Cardiac muscle cell (in vitro differentiated cells and primary cell): ENCODE measurements at places on chromosomes 1 and 21.

DNA sequence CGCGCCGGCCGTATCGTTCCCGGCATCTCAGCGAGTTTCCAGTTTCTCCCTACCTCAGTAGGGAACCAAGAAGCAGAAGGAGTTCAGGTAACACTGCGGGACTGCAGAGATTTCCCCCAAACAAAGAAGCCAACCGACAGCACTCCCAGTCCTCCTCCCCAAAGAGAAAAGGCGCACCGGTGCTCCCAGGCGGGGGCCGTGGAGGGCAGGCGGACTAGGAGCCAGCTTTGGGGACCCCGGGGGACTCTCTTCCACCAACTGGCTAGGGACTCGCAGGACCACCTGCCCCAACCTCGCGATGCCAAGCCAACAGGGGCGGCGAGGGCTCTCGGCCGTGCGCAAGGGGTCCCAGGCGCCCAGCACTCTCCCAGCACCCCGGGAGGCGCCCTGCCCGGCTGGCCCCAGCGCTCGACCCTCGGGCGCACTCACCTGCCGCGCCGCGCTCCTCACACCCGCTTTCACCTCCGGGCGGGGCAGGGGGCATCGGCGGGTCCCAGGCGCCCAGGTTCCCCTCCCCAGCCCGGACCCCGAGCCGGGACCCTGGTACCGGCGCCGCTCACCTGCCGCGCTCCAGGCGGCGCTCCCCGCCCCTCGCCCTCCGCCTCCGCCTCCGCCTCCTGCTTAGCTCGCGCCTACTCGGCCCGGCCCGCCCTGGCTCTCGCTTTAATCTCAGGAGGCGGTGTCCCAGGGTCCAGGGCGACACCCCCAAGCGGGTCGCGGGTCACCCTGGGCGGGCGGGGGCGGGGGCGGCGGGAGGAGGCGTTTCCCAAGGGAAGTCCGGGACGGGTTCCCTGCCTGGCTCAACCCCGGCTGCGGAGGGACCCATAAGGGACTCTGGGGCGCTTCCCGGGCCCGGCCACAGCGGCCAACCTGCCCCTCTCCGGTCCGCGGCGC lies at the start of gene TMPRSS2:
TSS of gene TMPRSS2 (minus strand) at position 638 of the 894 bp plus-strand sequence. CDS start 10,025 bp downstream, outside the sequence.
- DNase-seq = no peak

DNA sequence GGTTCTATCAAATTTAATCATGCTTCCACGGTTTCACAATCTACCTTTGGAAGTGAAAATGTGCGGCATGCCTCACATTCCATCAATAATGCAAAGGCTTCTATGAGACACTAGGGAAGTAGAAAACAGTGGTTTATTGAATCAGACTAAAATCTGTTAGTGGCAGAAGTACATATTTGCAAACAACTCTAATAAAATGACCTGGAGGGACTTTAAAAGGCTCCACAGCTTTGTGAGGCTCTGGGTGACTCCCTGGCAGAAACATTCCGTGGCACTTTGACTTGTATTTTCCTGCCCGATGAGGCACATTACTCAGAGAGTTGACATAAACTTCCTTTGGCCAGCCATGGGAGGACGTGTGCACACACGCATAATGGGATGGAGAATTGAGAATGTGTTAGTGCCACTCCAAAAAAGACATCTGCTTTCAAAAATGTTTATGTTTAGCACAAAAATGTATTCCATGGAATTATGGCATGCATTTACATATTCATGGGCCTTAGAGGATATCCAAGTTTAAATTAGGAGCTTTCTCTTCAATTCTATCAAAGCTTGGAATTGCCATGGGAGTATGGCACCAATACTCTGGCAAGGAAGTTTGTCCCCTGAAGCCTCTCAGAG lies 60.0 kb upstream of the SSX2IP start:
- DNase-seq = no peak

GRCh38 chr1:14010476-14010875 lies 310.5 kb downstream of the PRDM2 start:
- no peak for DNase-seq

- DNase-seq = no peak
Measured at GRCh38 chr1:50421768-50422674, 1.2 kb downstream of the DMRTA2 start.

GRCh38 chr1:117235863-117236465 lies 25.2 kb upstream of the VTCN1 start:
- no peak for DNase-seq

DNA sequence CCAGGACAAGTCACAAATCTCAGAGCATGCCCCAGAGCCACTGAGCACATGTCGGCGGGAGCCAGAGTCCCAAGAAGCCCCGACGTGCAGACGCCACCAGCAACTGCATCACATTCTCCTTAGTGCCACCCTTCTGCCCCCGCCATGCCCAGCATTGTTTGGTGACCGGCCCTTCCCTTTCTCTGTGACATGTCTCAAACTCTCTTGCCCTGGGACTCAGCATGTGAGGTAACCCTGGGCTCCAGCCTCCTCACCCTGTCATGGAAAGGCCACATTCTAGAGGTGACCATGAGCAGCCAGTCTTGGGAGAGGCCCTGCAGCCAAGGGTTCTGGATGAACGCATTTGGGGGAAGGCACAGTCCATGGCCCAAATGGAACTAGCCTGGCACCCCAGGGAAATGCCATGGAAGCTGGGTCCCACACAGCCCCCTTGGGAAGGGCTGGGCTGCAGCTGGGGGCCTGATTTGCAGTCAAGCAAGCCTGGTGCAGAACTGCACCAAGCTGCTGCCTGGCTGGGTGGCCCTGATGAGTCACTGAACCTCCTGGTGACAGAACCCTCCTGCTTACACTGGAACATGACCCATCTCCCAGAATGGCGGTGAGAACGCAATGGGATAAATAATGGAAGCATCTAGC lies 94.4 kb downstream of the ITPKB start:
- no peak for DNase-seq

DNA sequence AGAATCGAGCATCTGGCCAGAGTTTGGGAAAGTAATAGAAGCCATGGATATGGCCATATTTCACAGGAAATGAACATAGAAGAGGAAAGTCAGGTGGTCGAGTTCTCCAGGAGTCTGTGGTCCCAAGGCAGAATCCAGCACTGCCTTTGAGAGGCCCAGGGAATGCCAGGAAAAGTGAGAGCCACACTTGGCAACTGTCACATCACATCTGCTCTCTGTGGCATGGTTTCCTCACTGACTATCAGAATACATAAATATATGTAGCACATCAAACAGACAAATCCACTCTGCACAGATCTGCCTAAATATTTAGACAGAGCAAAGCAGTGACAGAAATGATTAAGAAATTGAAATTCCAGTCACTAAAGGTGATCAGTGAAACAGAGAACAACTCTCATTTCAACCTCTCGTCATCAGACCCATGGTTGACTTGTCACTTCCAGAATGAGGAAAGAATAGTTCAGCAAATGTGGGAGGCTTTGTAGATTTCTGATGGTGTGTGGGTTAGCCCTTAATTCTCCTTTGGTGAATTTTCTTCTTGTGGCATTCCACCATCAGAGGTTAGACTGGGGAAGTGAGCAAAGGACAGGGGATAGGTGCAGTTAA lies 58.8 kb upstream of the MAN1A2 start:
- DNase-seq = no peak

GRCh38 chr21:38293113-38293512 lies 36.3 kb downstream of the KCNJ15 start:
- no peak for DNase-seq

DNA sequence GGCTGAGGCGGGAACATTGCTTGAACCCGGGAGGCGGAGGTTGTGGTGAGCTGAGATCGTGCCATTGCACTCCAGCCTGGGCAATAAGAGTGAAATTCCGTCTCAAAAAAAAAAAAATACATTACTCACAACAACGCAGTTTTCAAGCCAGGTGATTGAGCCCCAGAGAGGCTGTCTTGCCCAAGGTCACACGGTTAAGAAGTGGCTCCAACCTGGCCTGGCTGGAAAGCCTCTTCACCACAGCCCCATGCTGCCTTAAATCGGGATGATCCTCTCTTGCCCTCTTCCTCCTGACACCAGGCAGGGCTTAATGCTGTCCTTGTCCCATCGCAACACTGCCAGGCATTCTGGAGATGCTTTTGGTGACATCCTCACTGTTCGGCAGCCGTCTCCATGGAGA lies 21.6 kb downstream of the DRAXIN start:
- no peak for DNase-seq

GRCh38 chr1:150407330-150407729 lies 43.4 kb downstream of the RPRD2 start:
- no peak for DNase-seq

GRCh38 chr1:14561014-14561693 lies 37.3 kb upstream of the KAZN start:
- DNase-seq = no peak

- DNase-seq = peak; percentile 51
Measured at GRCh38 chr21:26794597-26795411, 50.4 kb downstream of the ADAMTS1 start.

GRCh38 chr1:45957684-45958083 lies 154.3 kb downstream of the MAST2 start:
- peak; percentile 15 for DNase-seq

GRCh38 chr1:180617774-180618395 lies 13.9 kb upstream of the XPR1 start:
- no peak for DNase-seq

GRCh38 chr1:172442843-172443565 lies 865 bp downstream of the PIGC start:
- no peak for DNase-seq

GRCh38 chr1:234217316-234217840 lies 155.9 kb upstream of the COA6 start:
- DNase-seq = no peak

DNA sequence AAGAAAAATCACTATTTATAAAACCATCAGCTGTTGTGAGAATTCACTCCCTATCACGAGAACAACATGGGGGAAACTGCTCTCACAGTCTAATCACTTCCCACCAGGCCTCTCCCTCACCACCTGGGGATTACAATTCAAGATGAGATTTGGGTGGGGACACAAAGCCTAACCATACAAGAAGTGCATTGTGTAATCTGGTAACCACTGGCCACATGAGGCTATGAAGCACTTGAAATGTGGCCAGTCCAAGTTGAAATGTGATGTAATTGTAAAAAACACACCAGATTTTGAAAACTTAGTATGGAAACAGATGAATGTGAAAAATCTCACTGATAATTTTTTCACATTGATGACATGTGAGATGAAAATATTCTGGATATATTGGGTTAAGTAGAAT lies 293.8 kb downstream of the TTLL7 start:
- no peak for DNase-seq

DNA sequence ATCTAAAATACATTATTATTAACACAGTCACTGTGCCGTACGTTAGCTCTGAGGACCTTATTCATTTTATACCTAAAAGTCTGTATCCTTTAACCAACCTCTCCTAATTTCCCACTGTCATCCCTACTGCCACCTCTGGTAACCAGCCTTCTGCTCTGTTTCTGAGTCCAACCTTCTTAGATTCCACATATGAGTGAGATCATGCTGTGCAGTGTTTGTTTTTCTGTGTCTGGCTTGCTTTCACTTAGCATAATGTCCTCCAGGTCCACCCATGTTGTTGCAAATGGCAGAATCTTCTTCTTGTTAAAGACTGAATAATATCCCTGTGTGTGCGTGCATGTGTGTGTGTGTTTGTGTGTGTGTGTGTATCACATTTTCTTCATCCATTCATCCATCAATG lies 64.2 kb downstream of the ETS2 start:
- DNase-seq = peak; percentile 8

DNA sequence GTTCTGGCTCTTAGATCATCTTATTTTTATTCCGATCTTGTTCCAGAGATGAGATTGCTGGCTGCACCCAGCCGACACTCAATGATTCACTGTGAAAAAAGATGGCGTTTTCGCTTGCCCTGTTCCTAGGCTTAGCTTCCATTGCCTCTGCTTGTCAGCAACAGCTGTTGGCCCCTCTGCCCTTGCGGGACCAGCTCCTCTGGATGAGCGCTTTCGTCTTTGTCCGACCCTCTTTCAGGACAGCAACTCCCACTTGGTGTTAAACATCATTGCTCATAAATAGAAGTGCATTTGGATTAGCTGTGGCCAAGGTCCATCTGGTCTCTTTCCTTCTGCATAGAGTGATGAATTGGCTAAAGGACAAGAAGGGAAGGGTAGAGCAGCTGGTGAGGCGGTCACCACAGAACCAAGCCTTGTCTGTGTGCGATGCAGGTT lies 43.5 kb upstream of the SCCPDH start:
- peak; percentile 20 for DNase-seq

GRCh38 chr1:176694713-176695112 lies 231.7 kb downstream of the PAPPA2 start:
- DNase-seq = no peak

- DNase-seq = no peak
Measured at GRCh38 chr1:234125283-234125682, 220.8 kb downstream of the SLC35F3 start.

DNA sequence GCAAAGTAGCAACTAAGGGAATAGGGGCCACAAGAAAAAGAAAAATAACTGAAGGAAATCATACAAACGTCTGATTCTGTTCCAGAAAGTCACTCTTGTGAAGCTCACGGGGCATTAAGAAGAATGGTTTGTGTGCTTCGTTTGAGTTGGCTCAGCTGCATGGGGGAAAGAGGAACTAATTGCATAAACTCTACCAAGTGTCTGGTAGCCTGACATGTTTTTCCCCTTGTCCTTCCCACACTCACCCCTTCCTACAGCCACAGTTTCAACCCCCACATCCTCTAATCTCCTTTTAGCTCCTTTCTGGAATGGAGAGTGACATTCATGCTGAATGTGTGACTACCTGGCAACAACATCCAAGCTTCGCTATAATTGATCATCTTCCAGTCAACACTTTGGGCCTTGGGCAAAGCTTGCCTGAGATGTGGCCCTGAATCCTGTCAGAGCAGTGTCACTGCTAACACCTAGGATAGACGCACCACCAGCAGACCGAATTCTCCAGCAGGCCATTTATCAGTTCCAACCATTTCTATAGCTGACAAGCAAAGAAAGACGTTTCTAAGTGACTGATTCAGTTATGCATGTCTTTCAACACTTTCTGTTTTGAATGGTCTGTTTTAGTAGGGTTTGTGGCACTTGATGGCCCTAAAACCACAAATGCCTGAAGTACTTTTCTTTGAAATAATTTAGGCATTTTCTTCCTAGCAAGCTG lies 439.6 kb downstream of the TTLL7 start:
- peak; percentile 68 for DNase-seq

DNA sequence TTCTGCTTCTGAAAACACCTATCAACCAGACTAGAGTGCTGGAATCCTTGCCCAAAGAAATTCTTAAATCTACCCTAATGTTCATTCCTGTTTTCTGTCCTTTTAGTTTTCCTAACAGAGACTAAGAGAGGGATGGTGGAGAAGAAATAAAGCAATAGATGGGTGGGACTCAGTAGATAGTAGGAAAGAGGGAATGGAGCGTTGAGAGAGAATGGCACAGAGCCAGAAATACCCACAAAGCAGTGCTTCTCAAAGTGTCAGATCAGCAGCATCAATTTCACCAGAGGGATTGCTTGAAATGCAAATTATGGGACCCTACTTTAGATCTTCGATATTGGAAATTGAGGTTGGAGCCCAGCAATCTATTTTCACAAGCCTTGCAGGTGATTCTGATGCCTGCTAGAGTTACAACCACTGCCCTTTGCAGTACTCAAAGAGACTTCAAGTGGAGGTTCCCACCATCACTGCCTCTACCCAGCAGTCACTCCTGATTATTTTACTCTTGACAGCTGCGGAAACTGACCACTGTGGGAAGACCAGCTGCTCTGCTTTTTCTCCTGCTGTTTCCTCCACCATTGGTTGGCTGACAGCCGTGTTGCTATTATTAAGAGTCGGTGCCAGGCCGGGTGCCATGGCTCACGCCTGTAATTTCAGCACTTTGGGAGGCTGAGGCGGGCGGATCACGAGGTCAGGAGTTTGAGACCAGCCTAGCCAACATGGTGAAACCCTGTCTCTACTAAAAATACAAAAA lies 11.4 kb upstream of the PRPF3 start:
- DNase-seq = no peak
